ENCODE measurements at places on chromosomes 12 and 14.

GRCh38 chr14:58055497-58056010 is 96.5 kb downstream of the ARMH4 start:
- DNase-seq = no peak

DNA sequence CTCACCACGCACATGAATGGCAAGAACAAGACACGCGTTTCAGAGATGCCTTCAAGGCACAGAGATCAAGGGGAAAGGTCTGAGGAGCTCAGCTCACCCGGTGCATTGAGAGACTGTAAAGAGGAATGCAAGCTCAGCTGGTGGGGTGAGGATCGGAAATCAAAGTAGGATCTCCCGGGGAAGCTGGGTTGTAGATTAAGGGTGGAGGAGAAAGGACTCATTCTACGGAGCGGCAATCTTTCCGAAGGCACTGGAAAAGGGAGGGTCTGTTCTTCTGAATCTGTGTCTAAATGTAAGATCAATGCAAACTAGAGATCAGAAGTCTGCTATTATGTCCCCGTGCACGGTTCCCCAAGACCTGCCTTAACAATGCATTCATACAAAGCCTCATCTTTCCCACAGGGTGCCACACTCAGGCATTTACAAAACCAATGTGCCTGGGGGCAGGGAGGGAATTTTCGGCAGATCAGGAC is 41.6 kb upstream of the PYGL start:
- no peak for DNase-seq

- DNase-seq = no peak
These were observed 52.8 kb downstream of the ARF6 start for GRCh38 chr14:49945448-49946319.

GRCh38 chr12:31342286-31342685 is 16.3 kb upstream of the SINHCAF start:
- DNase-seq = no peak

- no peak for DNase-seq
These were observed 307.4 kb downstream of the TMTC2 start for GRCh38 chr12:82994117-82994516.

DNA sequence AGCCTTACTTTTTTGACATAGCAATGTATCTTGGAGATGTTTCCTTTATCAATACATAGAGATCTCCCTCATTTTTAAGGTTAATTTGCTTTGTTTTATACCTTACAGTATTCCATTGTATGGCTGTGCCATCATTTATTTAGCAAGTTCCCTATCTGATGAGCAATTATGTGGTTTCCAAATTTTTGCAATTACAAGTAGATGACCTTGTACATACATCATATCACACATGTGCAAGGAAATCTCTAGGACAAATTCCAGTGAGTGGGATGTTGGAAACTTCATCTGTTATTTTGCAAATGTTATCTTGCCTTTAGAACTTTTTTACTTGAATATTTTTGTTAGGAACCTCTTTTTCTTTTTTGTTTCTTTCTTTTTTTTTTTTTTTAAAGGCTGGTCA is 49.7 kb downstream of the DRAM1 start:
- no peak for DNase-seq

DNA sequence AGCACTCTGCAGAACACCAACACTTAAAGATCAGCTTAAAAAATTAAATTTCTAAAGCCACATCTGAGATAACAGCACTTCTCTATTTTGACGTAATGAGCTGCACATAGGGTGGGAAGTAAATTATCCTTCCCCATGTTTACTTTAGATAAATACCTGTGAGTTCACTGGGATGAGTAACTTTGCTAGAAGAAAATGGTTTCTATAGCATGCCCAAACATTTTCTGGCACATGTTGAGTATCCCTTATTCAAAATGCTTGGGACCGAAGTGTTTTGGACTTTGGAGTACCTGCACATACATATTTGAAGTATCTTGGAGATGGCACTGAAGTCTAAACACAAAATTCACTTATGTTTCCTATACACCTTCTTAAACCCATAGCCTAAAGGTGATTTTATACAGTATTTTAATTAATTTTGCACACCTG is 6.6 kb downstream of the SLC38A2 start:
- no peak for DNase-seq

DNA sequence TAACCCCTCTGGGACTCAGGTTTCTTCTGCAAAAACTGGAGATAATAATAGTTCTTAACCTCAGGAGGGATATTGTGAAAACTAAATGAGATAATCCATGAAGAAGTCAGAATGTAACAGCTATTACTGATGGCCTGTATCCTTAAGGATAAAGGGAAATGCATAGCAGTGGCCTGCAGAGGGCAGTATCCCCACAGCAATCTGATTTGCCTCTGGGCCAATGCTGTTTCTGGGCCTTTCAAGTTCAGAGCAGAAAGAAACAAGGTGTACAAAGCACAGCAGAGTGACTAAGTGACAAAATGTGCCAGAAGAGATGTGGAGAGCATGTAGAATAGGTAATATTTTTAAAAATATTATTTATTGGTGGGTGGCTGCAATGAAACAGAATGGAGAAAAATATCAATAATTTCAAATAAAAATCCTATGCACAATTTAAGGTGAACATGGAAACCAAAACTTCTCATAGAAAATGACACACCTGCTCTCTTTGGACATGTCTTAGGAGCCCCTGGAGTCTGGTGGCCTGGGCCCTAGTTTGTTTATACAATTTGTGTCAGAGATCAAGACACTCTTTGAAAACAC is 90.3 kb downstream of the C12orf75 start:
- peak; percentile 28 for DNase-seq

DNA sequence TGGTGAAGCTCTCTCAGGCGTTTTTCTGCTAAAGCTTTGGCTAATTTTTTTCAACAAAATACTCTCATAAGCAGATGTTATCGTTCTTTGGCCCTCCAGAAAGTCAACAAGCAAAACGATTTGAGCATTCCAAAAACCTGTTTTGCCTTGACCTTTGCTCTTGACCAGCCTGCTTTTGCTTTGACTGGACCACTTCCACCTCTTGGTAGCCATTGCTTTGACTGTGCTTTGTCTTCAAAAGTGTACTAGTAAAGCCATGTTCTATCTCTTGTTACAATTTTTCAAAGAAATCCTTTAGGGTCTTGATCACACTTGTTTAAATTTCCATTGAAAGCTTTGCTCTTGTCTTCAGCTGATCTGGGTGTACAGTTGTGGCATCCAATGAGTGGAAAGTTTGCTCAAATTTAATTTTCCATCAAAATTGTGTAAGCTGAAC is 10.7 kb upstream of the ARID4A start:
- no peak for DNase-seq

- DNase-seq = no peak
These were observed 191.9 kb upstream of the DIO3 start for GRCh38 chr14:101369194-101369915.

DNA sequence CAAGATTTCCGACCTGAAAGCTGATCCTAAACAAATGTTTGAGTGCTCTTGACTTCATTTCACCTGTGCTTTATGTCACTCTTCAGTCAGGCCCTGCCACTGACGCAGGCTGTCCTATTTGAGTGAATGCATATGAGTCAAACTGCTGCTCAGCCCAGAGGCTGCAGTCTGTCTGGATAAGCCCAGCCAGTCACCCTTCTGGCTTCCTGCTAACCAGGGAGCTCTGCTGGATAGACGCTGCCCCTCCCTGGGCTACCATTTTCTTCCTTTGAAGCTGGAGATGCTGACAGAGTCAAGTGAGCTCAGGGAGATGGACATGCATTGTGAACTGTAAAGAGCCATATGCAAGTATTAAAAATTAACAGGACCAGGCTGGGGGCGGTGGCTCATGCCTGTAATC is 5.1 kb upstream of the TUNAR start:
- DNase-seq = no peak

DNA sequence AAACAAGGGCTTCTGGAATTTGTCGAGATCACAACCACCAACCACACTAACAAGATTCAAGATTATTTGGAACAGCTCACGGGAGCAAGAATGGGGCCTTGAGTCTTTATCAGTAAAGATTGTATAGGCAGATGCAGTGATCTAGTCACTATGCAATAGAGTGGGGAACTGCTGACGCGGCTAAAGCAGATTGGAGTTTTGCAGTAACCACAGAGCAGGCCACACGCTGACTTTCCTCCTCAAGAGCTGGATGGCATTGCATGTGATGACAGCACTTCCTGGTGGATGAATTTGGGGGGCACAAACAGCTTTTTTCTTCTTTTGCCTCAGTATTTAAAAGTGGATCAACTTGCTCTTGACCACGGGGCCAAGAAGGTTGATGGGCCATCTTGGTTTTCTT is 46.0 kb downstream of the KCNK13 start:
- no peak for DNase-seq

DNA sequence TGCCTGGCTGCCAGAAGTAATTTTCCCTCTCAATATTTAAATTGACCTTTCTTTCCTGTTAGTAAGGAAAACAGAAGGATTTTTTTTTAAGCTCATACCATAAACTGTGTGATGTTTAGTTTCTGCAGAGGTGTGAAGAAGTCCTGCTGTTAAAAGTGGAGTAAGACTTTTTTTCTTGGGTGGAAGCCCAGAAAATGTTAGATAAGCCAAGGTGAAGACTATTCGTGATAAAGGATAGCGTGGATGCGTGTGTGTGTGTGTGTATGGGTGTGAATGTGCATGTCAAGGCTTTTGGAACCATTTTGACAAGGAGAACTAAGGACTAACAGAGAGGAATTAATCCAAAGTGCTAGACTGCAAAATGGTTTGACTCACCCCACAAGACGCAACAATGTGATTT is 152.9 kb upstream of the SEL1L start:
- DNase-seq = no peak

GRCh38 chr12:50006280-50006679 is 19.0 kb downstream of the RACGAP1 start:
- DNase-seq = no peak

- DNase-seq = no peak
These were observed 113.3 kb upstream of the PRB2 start for GRCh38 chr12:11508699-11509098.

DNA sequence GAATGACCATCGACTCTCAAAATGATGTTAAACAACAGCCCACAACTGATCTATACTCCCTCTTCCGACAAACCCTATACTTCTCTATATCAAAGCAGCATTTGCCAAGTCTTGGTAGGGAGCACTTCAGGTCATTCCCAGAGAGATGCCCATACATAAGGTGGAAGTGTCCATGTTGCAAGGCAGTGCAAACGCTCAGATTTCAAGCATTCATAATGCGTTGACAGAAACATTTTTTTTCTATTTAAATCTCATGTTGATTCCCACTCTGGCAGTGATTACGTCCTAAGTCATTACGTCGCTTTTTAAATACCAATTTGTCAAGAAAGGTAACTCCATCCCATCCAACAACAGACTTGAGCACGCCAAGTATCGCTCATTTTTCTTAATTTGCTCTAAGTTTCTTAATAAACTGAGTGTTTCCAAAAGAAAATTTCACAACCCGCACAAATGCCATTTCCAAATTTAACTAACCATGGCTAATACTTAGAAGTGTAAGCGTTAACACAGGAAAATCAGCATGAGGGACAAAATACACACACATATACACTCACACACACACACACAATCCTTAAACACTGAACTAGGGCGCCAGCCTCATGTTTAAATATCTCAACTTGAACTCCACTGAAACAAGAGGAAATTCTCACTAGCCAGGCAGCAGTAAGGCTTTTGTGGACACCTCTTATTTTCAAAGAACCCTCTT is 1.1 kb downstream of the GXYLT1 start:
- DNase-seq = peak; percentile 28

DNA sequence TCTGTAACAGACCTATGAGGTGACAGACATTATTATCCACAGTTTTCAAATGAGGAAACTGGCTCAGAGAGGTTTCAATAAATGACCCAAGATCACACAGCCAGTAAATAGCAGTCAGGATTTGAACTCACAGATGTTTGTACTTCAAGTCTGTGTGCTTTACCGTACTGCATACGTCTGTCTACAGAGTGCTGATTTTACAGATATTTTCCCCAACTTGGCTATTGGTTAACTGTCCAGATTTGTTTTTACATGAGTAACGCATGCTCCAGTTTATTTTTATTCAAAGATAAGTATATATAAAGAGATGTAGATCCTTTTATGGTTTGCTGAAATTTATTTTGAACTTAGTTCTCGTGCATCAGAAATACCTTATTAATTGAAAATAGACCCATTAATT is 65.7 kb upstream of the SLC38A2 start:
- DNase-seq = no peak

DNA sequence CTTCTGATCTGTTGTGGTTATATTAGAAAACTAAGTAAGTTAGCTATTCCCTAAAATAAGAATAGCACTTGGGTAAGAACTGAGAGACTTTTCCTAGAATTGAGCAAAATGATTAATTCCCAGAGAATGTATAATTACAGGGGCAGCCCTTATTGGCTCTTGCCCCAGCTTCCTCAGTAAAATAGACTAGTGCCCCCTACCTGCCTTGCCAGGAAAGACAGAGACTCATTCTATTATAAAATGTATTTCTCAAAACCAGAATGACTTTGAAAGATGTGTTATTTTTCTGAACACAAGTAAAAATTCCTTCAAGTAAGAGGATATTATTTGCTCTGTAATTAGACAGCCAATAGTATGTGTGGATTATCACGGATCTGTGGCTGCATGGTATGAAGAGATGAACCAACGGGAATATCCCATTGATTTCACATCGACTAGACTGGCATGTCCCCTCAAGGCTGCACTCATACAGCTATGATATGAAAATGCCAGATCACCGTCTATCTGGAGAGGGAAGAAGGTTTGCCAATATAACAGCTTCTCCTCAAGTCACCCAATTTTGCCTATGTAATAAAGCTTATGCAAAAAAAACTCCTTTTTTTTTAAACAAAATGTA is 7.4 kb upstream of the GLRX5 start:
- DNase-seq = peak; percentile 67

DNA sequence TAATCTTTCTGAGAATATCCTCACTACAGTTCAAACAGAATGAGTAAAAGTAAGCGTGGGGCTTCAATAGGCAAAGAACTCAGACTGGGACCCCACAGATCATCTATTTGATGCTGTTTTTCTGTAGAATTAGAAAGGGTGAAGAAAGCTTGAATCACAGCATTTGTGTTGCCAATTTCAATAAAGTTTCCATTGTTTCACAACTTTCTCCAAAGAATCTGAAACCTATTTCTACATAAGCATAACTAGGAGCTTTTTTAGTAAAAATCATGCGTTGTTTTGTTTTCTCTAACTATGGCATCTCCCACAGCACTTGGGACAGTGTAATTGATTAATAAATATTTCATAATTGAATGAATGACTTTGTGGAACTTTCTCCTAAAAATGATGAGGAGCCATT is 16.7 kb upstream of the NEDD1 start:
- no peak for DNase-seq

- DNase-seq = no peak
These were observed 157.4 kb downstream of the KIF26A start for GRCh38 chr14:104295681-104296387.

Data from AML-193 (cell line).